ENCODE measurements at places on chromosomes 4 and X.

DNA sequence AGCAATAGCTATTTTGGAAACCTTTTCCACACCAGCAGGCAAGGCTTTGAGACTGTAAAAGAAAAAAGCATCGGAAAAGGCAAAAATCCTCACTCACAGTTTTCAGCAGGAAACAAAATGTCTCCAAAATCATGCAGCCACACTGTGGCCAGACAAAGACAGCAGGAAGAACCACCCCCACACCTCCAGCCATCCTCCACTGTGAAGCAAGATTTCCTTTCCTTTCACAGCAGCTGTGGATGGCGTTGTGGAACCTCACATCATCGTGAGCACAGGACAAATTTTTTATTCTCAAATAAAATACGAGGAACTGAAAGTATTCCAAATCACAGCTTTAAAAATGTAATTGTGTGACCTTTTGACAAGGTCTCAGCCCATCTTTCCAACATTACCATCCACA is 351.7 kb upstream of the NOCT start:
- DNase-seq = no peak

GRCh38 chr4:108431986-108432385 is 188.4 kb upstream of the RPL34 start:
- no peak for DNase-seq

DNA sequence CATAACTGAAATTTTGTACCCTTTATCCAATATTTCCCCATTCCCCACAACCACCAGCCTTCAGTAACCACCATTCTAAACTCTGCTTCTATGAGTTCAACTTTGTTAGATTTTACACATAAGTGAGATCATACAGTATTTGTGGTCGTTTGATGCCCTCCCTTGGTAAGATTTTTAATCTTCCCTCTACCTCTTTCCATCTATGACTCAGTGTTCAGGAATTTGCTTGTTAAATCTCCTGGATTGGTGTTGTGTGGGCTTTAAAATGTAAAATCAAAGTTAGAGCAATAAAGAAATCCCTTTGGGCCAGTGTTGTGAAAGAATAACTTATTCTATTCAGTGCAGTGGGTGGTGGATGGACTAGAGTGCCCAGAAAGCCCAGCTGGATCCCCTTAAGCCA is 37.4 kb downstream of the SLC16A2 start:
- DNase-seq = no peak

DNA sequence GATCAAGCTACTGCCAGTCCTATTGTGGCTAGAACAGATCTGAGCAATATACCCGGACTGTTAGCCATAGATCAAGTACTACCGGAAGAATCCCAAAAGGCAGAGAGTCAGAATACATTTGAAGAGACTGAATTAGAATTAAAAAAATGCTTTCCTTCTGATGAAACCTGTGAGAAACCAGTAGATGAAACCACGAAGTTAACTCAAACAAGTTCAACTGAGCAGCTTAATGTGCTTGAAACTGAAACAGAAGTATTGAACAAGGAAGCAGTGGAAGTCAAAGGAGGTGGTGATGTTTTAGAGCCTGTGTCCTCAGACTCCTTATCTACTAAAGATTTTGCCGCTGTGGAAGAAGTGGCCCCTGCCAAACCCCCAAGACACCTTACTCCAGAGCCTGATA is 46.8 kb downstream of the WDR44 start:
- DNase-seq = no peak

GRCh38 chr4:63325140-63325539 is 1084.1 kb downstream of the TECRL start:
- no peak for DNase-seq

Measured in DMS79 (cell line).